NCI-H2029 (cell line): ENCODE measurements at places on chromosomes 7 and 10.
A peak's percentile ranks its signal among the peaks of the same experiment; 100 is the strongest.

- no peak for DNase-seq
Observed at GRCh38 chr7:108596560-108596959, 26.9 kb downstream of the DNAJB9 start.

DNA sequence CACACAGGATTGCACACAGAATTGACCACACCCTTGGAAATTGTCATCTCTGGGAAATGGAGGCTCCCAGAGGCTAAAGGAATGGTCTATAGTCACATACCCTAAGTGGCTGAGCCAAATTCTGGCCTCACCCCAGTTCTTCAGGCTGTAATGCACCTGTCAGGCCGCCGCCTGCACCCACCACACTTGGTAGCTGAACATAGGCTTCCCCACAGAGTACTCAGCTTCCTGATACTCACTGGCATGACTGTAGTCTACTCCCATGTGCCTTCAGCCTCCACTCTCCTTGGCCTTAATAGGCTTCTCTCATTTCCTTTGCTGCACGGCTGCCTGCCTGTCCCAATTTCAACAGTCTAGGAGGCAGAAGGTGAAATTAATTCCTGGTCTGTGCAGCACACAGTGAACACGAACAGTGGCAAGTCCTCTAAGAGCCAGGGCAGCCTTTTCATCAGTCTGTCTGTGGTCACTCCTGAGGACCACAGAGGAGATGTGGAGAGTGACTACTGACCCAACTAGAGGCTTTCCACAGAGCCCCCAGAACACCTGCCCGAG is 42.5 kb downstream of the NUDCD3 start:
- no peak for DNase-seq

DNA sequence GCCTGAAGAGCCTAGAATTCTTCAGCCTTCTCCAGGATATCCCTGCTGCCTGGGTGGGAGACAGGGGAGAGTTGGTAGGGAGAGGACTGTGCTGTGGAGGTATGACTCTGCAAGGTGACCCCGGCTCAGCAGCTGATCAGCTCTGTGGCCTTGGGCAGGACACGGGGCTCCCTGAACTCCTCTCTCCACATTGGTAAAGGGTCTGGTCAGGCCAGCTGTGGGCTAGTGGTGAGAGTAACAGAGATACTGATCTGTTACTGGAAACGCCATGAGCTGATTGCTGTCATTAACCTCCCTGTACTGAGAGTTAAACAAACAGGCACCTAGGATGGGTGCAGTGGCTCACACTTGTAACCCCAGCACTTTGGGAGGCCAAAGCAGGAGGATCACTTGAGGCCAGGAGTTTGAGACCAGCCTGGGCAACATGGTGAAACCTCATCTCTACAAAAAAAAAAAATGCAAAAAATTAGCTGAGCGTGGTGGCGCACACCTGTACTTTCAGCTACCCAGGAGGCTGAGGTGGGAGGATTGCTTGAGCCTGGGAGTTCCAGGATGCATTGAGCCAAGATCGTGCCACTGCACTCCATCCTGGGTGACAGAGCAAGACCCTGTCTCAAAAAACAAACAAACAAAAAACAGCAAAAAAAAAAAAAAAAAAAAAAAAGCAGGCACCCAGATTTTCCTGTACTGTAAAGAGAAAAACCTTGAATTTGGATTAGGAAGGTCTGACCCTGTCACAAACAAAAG is 151.5 kb downstream of the CUX1 start:
- DNase-seq: no peak

DNA sequence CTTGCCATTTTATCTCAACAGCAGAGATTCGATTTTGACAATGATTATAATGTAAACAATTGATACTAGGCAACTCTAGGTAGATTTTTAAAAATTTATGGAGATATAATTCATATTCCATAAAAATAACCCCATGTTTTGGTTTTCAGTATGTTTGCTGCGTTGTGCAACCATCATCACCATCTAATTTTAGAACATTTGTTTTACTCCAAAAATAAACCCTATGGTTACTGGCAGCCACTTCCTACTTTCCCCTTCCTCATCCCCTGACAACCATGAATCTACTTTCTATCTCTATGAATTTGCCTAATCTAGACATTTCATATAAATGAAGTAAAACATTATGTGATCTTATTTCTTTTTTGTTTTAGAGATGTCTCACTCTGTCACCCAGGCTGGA is 401.9 kb downstream of the THSD7A start:
- no peak for DNase-seq

DNA sequence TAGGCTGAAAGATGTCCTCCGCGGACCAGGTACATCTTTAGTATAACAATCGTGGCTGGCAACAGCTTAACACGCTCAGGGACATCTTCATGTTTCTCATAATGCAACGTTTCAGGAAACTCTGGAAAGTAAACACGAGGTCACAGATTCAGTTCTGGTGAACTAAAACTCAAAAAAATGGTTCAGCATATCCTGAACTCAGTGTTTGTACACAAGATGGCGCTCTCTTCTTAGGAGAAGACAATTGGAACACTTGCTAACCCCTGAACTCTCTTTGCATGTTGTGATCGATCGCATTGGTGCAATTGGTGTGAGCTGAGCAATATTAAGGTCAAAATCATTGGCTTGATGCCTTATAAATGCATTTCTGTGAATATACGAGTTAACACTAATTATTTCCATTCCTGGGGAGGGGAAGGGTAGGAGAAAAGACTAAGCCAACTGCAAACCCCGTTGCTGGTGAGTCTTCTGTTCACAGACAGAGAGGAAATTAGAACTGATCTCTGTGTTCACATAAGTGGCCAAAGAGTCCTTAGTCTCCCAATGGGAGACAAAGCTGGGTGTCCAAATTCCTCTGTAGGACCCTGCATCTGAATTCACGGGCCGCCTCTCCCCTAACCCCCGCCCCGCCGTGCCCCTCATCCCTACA is 52.6 kb upstream of the FAM180A start:
- DNase-seq: peak; percentile 76

GRCh38 chr10:79498291-79498829 is 14.0 kb upstream of the EIF5AL1 start:
- no peak for DNase-seq

- no peak for DNase-seq
Observed at GRCh38 chr10:11012421-11013295, 5.0 kb upstream of the CELF2 start.

DNA sequence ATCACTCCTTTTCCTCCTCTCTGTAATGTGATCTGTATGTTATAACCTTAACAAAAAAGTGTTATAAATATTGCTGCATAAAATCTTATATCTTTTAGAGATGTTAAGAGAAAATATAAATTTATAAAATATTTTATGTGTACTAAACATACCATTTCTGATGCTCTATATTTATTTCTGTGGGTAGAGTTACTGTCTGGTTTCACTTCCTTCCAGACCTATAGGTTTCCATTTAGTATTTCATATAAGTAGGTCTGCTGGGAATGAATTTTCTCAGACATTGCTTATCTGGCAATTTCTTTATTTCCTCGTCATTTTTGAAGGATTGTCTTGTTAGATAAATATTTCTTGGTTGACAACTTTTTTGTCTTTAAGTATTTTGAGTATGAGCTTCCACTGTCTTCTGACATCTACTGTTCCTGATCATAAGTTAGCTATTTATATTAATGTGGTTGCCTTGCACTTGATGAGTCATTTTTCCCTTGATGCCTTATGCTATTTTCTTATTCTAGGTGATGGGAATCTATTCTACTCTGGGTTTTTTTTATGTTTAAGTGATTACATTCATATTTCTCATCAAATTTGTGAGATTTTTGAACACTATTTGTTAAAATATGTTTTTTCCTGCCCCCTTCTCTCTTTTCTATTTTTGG is 11.2 kb upstream of the THSD7A start:
- no peak for DNase-seq

DNA sequence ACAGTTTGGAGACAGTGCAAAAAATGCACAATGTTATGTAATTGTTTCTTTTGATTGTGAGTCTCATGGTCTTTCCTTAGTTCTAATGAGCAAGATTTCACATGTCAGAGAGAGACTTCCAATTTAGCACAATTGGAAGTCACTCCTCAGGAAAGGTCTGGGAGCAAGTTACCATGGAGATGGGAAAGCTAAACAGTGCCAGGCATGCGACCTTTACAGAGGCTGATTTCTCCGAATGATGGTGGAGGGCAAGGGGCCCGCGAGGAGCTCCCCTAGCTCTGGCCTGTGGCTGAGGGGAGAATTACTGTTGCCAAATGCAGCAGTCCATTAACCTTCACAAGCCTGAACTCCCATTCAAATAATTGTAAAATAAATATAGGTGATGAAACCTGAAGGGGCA is 59.3 kb downstream of the CDCA7L start:
- no peak for DNase-seq

DNA sequence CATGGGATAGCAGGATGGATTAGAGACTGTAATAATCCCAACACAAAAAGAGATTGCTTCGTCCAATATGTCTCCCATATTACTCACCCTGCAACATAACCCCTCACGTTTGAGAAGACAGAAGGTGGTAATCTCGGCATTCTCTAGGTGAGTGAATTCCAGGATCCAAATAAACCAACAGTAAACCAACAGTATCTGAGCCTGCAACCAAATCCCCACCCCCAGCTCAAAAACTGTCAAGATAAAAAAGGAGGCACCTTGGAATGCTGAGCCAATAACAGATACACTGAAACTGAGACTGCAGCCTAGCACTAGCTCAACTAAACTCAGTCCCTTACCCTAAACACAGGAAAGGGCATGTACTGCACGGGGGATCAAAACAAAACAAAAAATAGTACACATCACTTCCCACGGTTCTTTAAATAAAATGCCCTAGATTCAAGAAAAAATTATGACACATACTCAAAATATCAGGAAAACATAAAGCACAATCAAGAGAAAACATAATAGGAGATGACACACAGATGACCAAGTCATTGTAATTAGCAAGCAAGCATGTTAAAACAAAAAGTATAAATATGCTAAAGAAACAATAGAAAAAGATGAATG is 28.0 kb downstream of the IPMK start:
- no peak for DNase-seq

DNA sequence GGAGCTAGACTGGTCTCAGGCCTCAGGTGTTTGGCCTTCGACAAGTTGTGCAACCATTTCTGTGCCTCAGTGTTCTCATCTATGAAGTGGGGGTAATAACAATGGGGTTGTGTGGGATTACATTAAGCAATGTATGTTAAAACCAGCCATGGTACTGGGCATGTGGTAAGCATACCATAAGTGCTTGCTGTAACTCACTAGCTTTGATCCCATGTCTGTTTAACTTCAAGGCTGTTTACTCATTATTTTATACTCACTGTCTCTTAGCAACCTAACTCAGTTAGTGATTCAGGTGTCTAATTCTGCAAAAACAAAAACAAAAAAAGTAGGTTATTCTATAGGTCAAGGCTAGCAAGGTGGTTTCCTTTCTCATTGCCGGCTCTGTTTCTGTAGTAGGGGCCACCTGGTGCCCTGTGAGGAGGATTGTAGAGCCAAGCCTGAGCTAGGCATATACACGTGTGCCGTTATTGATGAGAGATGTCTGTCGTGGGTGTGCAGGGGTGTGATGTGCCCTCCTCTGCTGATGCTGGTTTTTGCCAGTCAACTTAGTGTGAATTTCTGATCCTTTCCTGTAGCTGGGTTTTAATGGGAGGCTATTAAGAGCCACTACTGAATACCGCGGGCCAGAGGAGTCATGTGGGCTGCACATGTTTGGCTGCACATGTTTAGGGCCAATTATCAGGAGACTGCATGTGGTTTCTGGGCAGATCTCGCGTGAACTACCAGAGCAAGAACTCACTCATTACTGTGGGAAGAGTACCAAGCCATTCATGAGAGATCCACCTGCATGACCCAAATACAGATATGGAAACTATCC is 56.2 kb downstream of the EEPD1 start:
- DNase-seq: no peak

- no peak for DNase-seq
Observed at GRCh38 chr10:124629415-124629814, 114.8 kb downstream of the FAM53B start.

DNA sequence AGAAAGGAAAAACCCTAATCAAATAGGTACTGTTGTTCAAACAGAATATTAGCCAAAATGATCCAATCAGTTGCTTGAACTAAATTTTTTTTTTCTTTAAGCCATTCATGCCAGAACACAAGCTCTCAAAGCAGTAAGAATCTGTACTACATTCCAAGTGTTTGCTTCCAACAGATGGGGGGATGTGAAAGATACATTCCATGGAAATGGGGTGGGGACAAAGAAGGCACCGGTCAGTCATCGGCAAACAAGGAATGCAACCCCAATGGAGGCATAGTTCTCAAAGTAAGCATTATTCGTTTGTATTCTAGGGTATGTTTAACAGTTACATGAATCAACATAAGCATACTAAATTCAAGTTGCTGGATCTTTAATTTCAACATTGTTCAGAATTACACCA is 32.5 kb downstream of the C10orf143 start:
- DNase-seq: no peak

- no peak for DNase-seq
Observed at GRCh38 chr7:117412946-117413559, 14.2 kb downstream of the ASZ1 start.

- DNase-seq: no peak
Observed at GRCh38 chr10:110265573-110266193, 39.0 kb downstream of the SMNDC1 start.

- no peak for DNase-seq
Observed at GRCh38 chr10:122555442-122555841, 5.1 kb upstream of the DMBT1 start.

DNA sequence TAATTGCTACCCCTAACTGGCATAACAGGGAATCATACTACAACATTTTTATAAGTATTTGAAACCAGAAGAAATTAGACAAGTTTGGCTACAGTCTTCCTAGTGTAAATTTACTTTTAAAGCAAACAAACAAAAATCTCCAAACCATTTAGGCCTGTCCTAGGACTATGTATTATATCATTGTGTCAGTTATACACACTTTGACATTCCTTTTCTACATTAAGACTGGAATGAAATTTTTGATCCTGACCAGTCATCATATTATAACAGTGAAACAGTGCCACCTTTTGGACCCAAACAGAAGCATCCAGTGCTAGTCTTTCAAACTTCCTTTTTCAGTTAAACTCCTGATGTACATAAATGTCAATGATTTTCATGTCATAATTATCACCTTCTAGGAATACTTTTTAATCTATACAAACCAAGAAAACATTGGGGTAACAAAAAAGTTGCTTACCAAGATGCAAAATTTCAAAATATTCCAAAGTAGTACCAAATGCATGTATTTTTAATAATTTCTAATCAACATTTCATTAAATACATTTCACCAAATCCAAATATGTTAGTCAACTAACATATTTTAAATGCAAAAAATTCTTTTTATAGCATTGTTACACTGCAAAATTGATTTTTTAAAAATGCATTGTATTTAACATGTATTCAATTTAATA is 75.7 kb downstream of the IMMP2L start:
- peak; percentile 1 for DNase-seq

GRCh38 chr10:19546224-19546623 is 270.0 kb upstream of the PLXDC2 start:
- DNase-seq: no peak

- no peak for DNase-seq
Observed at GRCh38 chr7:120185940-120186682, 86.9 kb upstream of the KCND2 start.

DNA sequence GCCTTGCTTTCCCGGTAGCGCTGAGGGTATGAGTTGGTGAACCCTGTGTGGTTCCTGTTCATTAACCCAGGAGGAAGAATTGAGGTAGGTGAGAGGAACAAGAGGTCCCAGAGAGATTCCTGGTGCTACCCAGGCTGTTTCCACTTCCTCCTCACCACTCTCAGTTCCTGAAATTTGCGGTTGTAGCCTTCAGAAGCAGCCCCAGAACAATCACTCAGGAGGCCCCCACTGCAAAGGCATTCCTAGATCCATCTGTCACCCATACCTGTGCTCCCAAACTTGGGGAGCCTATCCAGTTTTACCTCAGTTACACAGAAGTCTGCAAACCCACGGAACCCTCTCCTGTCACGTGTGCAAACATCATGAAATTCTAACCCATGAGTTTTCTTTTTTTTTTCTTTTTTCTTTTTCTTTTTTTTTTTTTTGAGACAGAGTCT is 9.0 kb upstream of the PIP4K2A start:
- DNase-seq: no peak
